ENCODE measurements at places on chromosomes 7 and 10.

- DNase-seq = no peak
These were observed 28.8 kb upstream of the CHST15 start for GRCh38 chr10:124122211-124122610.

- DNase-seq = no peak
These were observed 48.8 kb downstream of the PLPP4 start for GRCh38 chr10:120505866-120506265.

GRCh38 chr7:48734695-48735406 lies 189.5 kb upstream of the CDC14C start:
- DNase-seq = no peak

GRCh38 chr10:13496931-13497330 lies 31.9 kb downstream of the BEND7 start:
- no peak for DNase-seq

- no peak for DNase-seq
These were observed 19.2 kb downstream of the DUSP5 start for GRCh38 chr10:110516815-110517492.

DNA sequence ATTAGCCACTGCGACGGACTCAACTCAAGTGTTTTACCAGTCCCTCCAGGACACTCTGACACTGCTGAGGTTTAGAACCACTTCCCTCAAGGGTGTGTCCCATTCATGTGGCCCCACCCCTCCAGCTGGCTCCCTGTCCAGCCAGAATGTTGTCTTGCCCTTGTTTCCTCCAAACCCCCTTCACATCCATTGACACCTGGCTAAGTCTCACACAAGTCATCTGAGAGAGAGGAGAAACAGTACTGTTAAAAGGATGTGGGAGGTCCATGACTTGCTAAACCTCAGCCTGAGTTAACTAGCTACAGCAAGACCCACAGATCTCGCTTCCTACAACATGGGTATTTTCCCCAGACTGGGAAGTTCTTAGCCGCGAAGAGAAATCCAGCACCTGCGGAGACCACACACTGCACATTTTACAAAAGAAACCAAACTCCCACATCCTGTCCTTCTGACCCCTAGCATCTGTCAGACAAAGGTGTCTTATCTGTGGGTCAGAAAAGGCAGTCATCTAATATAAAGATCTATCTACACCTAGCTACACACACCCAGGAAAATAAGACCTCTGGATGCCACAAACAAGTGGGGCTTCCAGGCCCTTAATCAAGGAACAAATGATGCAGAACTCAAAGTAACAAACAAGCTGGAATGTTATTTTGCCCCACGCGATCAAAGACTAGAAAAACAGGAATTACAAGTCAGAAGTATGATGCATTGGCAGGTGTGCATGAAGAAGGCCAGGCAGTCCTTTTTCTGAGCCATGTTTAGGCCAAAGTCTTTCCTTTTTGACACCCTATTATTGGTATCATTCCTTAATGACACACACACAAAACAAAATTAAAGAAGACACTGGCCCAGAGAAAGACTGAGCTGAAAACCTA lies 13.9 kb downstream of the OSBPL3 start:
- DNase-seq = no peak

DNA sequence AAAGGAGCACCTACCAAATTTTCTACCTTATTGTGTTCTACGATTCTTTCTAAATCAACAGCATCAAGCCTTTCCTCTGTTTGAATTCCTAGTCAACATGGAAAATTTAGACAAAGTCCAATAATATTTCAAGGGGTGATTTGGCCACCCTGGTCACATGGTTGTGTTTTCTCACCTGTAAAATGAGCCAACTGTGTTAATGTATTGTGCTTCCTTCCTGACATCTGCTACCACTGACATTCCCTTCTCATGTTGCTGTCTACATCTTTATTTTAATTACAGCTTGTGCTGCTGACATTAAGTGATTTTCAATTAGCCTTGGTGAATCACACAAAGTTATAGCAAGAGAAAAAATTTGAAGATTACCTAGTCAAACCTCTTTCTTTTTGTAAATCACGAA lies 83.0 kb upstream of the NPSR1 start:
- no peak for DNase-seq

GRCh38 chr10:130432850-130433249 lies 296.7 kb downstream of the GLRX3 start:
- DNase-seq = no peak

- DNase-seq = no peak
These were observed 157.4 kb downstream of the EVX1 start for GRCh38 chr7:27399791-27400567.
